CD4-positive, alpha-beta T cell treated with Interleukin-2 at 100 ng/mL for 4 hours (primary cell): ENCODE measurements at places on chromosomes 5 and 9.

DNA sequence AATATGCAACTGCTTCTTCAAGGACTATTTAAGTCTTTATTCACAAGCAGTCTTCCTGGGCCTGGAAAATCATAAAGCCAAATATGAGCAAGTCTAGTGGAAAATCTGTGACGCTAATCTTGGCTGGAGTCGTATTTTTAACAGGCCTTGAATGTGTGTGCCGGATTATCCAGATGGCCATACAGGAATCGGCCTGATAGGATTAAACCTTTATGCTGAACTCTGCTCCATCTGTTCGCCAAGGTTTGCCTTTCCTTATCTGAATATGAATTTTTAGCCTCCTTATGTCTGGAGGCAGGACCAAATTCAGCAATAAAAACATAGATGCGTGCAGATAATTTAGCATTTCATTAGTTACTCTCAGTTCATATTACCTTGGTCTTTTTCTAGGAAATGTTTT is 294.5 kb downstream of the EBF1 start:
- no peak for DNase-seq

DNA sequence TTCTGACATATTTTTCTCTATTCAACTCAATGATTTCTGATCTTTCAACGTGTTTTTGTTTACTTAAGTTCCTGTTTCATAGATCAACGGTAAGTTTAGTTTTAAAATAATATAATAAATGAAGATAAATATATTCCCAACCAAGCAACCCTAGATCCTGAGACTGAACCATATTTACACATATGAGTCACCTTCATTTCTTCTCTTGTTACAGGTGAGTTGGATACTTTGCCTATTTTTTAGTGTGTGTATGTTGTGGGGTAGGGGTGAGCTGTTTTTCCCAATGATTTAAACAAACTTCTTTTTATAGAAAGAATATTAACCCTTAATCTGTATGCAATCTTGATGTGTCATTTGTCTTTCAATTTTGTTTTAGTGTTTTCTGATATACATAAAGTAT is 186.9 kb downstream of the MCTP1 start:
- no peak for DNase-seq

DNA sequence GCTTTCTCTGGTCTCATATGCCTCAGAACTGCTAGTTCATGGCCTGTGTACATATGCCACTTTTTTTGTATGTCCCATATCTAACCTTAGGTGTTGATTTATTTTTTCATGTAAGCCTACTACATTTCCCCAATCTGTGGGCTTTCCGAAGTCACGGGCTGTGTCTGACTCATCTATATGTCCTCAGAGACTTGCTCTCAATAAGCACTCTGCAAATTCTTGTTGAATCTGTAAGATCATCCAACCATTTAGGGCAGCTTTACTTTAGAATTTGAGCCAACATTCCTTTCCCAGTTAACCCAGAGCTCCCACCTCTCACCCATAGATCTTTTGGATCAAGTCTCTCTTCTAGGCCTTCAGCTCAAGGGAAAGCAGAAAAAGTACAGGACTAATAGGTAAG is 263.4 kb downstream of the SEC61B start:
- no peak for DNase-seq

- DNase-seq: no peak
These were observed 61.1 kb upstream of the DHFR start for GRCh38 chr5:80715887-80716286.

DNA sequence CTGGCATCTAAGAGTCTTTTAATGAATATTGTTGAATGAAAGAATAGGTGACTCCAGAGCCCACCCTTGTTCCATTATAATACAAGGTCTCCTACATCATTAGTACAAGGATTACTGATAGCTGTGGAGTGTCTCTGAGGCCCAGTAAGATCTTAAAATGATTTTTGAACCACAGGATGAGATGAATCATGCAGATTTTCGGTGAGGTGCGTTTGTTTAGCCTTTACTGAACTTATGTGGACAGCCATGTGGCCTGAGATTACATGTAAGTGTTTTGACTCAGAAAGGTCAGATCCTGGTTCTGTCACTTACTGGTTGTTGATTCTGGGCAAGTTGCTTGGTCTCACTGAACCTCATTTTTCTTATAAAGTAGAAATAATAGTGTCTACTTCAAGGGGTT is 21.6 kb downstream of the NFX1 start:
- DNase-seq: no peak

DNA sequence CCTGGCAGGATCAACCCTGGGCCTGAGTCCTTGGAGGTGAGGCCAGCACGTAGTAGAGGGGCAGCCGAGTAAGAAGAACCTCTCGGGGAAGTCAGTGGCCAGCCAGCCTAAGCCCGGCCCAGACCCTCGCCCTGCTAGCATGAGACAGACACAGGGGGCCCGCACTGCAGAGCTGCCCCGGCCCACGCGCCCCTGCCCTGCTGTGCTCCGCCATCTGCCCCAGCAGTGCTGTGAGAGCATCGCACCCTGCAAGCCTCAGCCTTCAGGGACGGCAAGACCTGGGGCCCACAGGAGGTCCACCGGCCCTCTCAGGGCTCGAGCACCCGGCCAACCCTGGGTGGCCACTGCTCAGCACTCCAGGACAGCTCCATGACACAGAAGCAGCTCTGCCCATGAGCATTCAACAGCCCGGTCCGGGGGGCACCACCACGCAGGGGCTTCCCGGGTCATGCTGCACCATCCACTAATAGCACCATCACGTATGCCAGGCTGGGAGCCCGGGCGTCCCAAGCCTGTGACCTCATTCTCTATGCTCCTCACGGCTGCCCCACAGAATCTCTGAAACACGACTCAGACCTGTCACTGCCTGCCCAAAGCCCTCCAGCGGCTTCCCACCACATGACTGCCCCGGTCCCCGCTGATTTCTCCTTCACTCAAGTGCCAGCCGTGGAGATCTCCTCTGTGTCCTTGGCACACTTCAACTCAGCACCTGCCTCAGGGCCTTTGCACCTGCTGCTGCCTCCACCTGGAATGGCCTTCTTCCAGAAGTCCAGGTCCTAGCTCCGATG is 38.1 kb downstream of the ADAMTS2 start:
- DNase-seq: no peak

- DNase-seq: no peak
These were observed 963.0 kb upstream of the DMAC1 start for GRCh38 chr9:8762479-8763085.

DNA sequence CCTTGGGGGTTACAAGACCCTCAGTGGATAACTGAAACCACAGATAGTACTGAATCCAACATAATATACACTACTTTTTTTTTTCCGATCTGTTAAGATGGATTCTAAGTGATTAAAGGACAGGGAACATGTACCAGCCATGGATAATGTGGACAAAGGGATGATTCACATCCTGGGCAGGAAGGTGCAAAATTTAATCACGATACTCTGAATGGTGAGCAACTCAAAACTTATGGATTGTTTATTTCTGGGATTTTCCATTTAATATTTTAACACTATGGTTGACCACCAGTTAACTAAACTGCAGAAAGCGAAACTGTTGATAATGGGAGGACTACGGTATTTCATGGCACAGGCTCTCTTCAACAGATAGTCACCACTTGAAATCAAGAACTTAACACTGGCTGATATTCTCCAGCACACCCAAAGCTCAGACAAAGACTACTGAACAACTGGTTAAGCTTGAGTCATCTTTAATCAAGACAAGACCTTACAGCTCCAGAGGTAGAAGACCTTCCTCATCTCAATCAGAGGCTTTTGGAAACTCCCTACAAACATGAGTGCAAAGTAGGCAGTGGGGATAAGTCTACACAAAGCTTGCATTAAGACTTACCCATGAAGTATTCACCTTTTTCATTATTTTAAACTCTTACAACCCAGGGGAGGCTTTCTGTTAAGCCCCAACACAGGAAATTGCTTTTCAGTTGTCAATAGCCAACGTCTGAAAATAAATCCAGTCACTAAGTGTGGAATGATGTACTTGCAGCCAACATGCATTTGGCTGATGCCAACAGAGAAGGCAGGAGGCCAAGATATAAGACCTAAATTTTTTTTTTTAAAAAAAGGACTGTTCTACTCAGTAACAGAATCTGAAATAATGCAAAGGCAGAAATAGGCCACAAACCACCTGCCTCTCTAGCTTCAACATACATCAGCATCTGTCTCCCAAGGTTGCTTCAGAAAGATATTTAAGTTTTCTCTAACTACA is 78.7 kb downstream of the ELAVL2 start:
- no peak for DNase-seq

DNA sequence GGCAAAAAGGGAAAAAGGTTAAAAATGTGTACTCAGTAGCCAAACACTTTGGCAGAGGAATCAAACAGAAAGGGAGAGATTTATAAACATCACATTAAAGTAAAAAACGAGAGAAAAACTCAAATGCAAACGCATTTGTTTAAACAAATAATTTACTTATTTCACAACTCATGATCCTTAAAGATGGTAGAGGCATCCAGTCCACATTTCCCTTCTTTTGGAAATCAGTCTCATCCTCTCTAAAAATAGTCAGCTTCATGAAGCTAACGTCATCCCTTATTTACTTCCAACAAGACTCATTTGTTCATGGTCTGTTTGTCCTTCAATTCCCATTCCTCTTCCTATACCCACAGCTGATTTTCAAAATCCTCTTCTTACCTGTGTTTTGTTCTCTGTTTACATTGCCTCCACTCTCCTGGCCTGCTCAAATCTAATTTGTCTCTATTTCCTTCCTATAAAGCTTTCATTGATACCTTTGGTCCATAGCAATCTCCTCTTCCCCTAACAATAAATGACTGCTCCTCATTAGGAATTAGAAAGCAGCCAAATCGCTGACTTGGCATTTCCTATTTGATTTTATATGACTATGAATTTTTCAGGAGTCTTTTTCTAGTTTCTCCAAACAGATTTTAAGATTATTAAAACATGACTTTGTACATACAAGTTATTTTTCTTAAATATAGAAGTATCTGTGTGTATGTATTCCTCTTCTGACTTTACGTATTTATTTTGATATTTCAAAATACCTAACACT is 805.3 kb downstream of the TLE1 start:
- no peak for DNase-seq

DNA sequence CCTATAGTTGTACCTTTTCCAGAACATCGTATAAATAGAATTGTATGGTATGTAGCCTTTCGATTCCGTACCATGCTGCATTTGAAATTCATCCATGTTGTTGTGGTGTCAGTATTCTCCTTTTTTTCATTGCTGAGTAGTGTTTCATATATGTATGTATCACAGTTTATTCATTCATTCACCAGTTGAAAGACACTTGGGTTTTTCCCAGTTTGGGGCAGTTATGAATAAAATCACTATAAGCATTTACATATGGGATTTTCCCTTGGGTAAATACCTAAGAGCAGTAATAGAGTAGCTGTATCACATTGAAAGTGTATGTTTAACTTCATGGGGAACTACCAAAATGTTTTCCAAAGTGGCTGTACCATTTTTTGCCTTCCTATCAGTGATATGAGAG is 16.1 kb upstream of the FKTN start:
- no peak for DNase-seq

DNA sequence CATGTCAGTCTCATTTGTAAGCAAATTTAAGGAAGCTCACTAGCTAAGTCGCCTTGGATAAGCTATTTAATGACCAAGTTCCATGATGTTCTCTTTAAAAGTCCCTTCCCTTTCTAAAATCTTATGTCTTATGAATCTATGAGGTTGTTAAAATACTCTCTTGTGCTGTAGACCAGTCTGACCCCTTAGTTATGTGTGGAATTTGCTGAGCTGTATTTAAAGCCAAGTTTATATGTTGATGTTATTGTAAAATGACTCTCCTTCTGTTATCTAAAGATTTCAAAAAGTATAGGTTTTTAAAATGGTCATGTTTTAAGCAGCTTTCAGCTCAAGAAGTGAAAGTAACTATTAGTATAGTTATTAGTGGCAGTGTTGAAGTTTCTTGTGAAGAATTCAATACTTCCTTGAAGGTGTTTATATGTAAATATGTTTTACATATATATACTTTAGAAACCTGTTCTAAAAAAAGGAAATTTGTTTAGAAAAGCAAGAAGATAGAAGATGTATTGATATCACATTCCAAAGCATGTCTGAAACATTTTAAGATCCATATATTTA is 92.2 kb downstream of the CDC42SE2 start:
- DNase-seq: no peak

GRCh38 chr9:71642056-71642455 is 126.3 kb downstream of the CEMIP2 start:
- DNase-seq: no peak

GRCh38 chr5:80704221-80704620 is 49.4 kb upstream of the DHFR start:
- DNase-seq: no peak

- DNase-seq: no peak
These were observed 6.2 kb downstream of the NOL6 start for GRCh38 chr9:33467526-33467925.

DNA sequence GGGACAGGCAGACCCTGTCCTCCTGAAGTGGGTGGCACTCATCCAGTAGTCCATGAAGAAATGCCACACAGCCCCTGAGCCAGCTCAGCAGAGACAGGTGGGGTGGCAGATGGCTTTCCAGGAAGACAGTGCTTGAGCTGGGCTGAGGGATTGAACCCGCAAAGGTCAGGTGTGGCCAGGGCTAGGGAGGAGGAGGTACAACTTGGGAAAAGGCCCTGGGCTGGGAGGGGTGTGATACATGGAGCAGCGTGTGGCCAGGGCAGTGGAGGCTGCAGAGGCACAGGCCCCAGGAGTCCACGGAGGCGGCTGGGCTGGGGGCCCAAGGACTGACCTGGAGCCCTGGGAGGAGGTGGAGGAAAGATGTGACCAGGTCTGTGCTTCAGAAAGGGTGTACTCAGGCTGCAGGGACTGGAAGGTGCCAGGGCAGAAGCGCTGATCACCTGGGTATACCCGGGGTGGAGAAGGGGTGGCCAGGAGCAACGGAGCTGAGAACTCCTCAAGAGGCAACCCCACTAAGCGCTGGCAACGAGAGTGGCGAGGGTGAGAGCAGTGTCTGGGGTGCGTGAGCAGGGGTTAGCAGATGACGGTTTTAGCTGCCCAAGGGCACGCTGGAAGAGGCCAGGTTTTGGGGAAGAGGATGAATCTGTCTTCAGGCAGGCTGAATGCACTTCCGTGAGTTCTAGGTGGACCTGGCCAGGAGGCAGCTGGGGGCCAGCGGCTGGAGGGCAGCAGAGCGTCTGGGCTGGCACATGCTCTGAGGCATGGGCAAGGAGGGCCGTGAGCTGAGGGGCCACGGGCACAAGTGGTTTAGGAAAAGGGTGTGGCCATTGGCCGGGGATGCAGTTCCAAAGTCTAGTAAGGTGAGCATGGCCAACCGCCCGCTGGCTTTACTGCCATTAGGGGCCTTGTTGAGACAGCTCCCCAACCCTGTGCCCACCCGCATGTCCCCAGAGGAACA is 3.9 kb upstream of the RABL6 start:
- DNase-seq: no peak

DNA sequence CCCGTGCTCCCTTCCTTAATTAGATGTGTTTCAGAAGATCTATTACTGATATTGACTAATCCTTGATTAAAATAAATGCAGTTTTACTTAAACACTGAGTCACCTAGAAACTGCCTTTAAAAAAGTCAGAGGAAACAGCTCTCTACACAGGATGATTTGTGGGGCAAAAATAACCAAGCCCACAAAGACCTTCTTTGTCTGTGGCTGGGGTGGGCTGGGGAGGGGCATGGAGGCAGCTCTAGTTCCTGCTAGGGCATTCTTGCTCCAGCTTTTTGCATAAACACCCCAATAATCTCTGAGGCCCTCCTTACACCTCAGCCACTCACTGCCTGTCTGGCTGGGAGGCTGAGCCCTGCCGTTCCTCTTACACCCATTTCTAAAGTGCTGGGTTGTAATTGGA is 227.6 kb upstream of the DAP start:
- no peak for DNase-seq
